ENCODE measurements at places on chromosomes 11 and 22.

- DNase-seq, result no peak
Observed at GRCh38 chr11:64851831-64852351, 7.4 kb upstream of the CDC42BPG start.

GRCh38 chr11:64036087-64037026 lies 626 bp downstream of the FLRT1 start:
- no peak for DNase-seq

- DNase-seq, result no peak
Observed at GRCh38 chr11:69962152-69962551, 116.0 kb upstream of the ANO1 start.

GRCh38 chr11:76327756-76328388 lies 53.1 kb downstream of the THAP12 start:
- DNase-seq, result no peak

GRCh38 chr11:45278714-45279113 lies 7.4 kb downstream of the SYT13 start:
- no peak for DNase-seq
